ENCODE measurements at places on chromosomes 7 and 10.

GRCh38 chr10:35470925-35471315 is 134.2 kb upstream of the GJD4 start:
- no peak for DNase-seq

DNA sequence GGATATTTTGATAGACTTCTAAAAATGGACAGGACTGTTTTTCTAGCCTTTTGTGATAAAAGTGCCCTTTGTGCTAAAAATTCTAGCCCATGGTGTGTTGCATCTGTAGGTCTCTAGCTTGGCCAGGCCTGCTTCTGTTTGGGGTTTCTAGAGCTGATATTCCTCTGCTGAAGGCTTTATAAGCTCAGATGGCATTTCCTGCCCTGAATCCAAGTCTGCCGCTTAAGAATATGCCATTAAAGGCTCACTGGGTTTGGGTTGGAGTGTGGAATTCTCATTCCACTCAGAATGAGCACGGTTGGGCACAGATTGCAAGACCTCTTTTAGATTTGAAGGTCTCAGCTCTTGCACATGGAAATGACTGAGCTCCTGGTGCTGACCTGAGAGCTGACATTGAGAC is 49.4 kb upstream of the IGFBP3 start:
- DNase-seq = no peak

- DNase-seq = no peak
These were observed 36.8 kb upstream of the INPP5F start for GRCh38 chr10:119689016-119689580.

- peak; percentile 13 for DNase-seq
These were observed 7.1 kb downstream of the CRYGN start for GRCh38 chr7:151432658-151433521.

- no peak for DNase-seq
These were observed 21.1 kb downstream of the KLLN start for GRCh38 chr10:87842220-87842641.

- DNase-seq = no peak
These were observed 85.5 kb downstream of the PRR15 start for GRCh38 chr7:29649028-29649716.

Measured in memory B cell (primary cell).